ENCODE measurements at places on chromosomes 2 and 18. TPM values are rescaled to one million over a fixed set of nuclear protein-coding genes. Genes with fewer than 3 reads are reported as not detected.

STPG4 gene
- total RNA-seq = 0.28 TPM

ECEL1 gene
- 6.5 TPM for total RNA-seq

RFTN2 gene
- 2.4 TPM for total RNA-seq

IL1B gene
- not detected for total RNA-seq

DNA sequence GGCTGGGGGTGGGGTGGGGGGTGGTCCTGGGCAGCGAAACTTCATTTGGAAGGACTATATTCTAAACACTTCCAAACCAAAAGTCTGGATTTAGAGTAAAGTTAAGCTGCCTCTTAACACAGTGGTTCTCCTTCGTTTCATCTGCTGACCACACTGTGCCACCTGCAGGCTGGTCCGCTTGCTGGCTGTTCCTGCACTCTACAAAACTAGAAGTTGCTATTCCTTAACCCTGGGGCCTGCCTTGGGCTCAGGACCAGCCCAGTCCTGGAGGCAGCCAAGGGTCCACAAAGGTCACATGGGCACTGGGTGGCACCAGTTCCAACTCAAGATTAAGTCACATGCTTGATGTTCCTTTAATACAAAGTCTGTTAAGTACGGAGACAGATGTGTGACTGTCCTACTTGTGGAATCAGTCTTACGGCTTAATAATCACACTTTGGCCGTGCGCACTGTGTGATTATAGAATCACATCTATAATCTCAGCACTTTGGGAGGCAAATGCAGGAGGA lies 195.4 kb downstream of the FAM210A start:
- H3K4me1 ChIP-seq = no peaks in the 10 kb centered on the region
- H3K27ac ChIP-seq = no peak overlapping the region
- peak; percentile 13 for DNase-seq
- no peaks in the 10 kb centered on the region for H3K27me3 ChIP-seq
- no peaks in the 10 kb centered on the region for H3K36me3 ChIP-seq
- H3K4me3 ChIP-seq = no peak overlapping the region

BOLL gene
- total RNA-seq = not detected

DNA sequence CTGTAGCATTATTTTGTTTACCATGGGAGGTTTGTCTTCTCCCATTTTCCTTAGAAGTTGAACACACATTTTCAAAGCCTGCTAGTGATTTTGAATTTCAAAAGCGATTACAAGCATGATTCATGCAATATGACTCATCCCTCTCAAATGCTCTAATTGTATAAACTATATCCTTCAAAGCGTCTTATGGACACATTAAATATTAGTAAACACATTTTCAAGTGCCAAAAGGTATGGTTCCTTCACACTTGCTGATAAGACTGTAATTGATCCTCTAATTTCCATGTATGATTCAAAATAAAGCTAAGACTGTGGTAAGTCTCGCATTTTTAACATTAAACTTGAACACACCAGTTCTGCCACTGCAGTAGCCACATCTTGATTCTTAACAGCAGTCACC lies 512.9 kb downstream of the LRRTM4 start:
- no peak for DNase-seq
- no peak overlapping the region for H3K27ac ChIP-seq
- peaks cover 8% of the 10 kb centered on the region for H3K4me1 ChIP-seq

GRCh38 chr2:145407-145806 lies 99.1 kb upstream of the FAM110C start:
- H3K36me3 ChIP-seq = no peaks in the 10 kb centered on the region
- no peak overlapping the region for H3K27ac ChIP-seq
- H3K4me3 ChIP-seq = no peak overlapping the region
- no peaks in the 10 kb centered on the region for H3K27me3 ChIP-seq
- DNase-seq = no peak

- no peaks in the 10 kb centered on the region for H3K4me1 ChIP-seq
- H3K4me3 ChIP-seq = no peak overlapping the region
- H3K27me3 ChIP-seq = no peaks in the 10 kb centered on the region
- no peak for DNase-seq
- no peaks in the 10 kb centered on the region for H3K36me3 ChIP-seq
Observed at GRCh38 chr2:180761224-180761623, 219.2 kb upstream of the UBE2E3 start.

DNA sequence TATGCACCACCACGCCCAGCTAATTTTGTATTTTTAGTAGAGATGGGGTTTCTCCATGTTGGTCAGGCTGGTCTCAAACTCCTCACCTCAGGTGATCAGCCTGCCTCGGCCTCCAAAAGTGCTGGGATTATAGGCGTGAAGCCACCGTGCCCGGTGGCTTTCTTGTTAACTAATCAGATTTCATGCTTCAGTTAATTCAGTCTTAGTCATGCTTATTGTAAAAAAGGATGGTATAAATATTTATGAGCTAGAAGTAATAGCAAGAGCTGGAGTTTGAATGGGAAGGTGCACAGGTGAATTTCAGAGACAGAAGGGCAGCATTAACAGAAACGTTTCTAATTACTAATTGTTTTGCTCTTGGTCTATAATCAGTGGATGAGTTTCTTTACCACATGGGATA lies 10.3 kb downstream of the GEMIN6 start:
- DNase-seq = no peak
- no peaks in the 10 kb centered on the region for H3K4me1 ChIP-seq
- H3K27ac ChIP-seq = no peak overlapping the region
- H3K36me3 ChIP-seq = no peaks in the 10 kb centered on the region
- H3K27me3 ChIP-seq = no peaks in the 10 kb centered on the region

DNA sequence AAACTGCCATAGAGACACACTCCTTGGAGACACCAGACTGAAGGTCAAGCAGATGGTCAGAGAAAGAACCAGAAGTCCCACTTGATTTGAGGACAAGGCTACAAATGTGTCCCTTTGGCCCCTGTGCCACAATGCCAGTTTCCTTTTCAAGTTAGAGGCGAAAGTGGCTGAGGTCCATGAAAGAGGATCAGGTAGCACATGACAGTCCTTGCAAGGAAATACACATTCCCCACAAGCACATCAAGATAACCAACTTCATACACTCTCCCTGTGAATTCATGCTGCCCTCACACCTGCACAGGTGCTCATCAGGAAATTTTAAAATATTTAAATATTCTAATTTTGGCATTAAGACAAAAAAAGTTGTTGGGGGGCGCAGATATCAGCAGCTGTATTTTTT lies 218.6 kb downstream of the TCF4 start:
- H3K4me1 ChIP-seq = peaks cover 5% of the 10 kb centered on the region
- no peak for DNase-seq
- H3K27me3 ChIP-seq = no peaks in the 10 kb centered on the region
- no peak overlapping the region for H3K27ac ChIP-seq
- H3K4me3 ChIP-seq = no peak overlapping the region
- no peaks in the 10 kb centered on the region for H3K36me3 ChIP-seq

FBXO15 gene
- total RNA-seq = 0.84 TPM

FSHR gene
- not detected for total RNA-seq

- H3K36me3 ChIP-seq = peaks cover 27% of the 10 kb centered on the region
- no peak overlapping the region for H3K4me3 ChIP-seq
- H3K27ac ChIP-seq = no peak overlapping the region
- DNase-seq = no peak
- no peaks in the 10 kb centered on the region for H3K4me1 ChIP-seq
- H3K27me3 ChIP-seq = no peaks in the 10 kb centered on the region
Observed at GRCh38 chr18:63409301-63409700, 13.0 kb downstream of the VPS4B start.

TIGD1 gene
- 7.9 TPM for total RNA-seq

DNA sequence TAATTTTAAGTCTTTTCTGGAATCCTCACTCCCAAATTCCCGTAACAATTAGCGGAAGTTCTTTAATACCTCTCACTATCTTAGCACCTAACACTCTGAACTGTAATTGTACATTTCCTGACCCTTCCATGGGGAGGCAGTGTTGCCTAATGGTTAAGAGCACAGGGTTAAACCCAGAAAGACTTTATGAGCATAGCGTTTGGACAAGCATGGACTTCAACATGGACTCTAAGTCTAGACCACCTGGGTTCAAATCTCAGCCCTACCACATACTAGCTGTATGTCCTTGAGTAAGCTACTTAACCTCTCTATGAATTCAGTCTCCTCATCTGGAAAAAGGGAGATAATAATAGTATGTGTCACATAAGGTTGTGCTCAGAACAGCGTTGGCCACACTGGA lies 13.0 kb downstream of the ANTXR1 start:
- no peaks in the 10 kb centered on the region for H3K27me3 ChIP-seq
- H3K4me3 ChIP-seq = no peak overlapping the region
- H3K27ac ChIP-seq = no peak overlapping the region
- 0 out of 2 replicates have a peak, but pooled peaks cover 2% of the 10 kb centered on the region for H3K4me1 ChIP-seq
- no peak for DNase-seq

- no peaks in the 10 kb centered on the region for H3K36me3 ChIP-seq
- no peak overlapping the region for H3K4me3 ChIP-seq
- no peak overlapping the region for H3K27ac ChIP-seq
- no peaks in the 10 kb centered on the region for H3K27me3 ChIP-seq
Observed at GRCh38 chr2:18456026-18456425, 104.4 kb downstream of the RDH14 start.

VAMP5 gene
- total RNA-seq = 4.7 TPM

DNA sequence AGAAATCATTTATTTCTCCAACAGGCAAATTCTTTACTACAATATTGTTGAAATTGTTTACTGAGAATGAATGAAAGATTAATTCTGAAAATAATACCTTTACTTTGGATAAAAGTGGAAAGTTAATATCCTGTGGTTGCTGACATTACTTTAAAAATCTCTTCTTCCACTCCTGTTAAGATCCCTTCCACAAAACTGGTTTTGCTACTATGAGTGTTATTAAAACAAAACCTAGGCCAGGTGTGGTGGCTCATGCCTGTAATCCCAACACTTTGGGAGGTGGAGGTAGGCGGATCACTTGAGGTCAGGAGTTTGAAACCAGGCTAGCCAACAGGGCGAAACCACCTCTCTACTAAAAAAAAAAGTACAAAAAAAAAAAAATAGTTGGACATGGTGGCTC lies 123.9 kb upstream of the CCDC150 start:
- H3K4me1 ChIP-seq = 0 out of 2 replicates have a peak, but pooled peaks cover 3% of the 10 kb centered on the region
- no peak overlapping the region for H3K27ac ChIP-seq
- H3K4me3 ChIP-seq = no peak overlapping the region

CCDC150 gene
- 31.9 TPM for total RNA-seq

- H3K36me3 ChIP-seq = no peaks in the 10 kb centered on the region
- no peaks in the 10 kb centered on the region for H3K4me1 ChIP-seq
- no peak for DNase-seq
- no peak overlapping the region for H3K27ac ChIP-seq
- H3K27me3 ChIP-seq = 0 out of 2 replicates have a peak, but pooled peaks cover 2% of the 10 kb centered on the region
Observed at GRCh38 chr2:143901185-143901842, 618.6 kb downstream of the ZEB2 start.

APCDD1 gene
- total RNA-seq = 3.0 TPM

HMSD gene
- total RNA-seq = 4.8 TPM

DNA sequence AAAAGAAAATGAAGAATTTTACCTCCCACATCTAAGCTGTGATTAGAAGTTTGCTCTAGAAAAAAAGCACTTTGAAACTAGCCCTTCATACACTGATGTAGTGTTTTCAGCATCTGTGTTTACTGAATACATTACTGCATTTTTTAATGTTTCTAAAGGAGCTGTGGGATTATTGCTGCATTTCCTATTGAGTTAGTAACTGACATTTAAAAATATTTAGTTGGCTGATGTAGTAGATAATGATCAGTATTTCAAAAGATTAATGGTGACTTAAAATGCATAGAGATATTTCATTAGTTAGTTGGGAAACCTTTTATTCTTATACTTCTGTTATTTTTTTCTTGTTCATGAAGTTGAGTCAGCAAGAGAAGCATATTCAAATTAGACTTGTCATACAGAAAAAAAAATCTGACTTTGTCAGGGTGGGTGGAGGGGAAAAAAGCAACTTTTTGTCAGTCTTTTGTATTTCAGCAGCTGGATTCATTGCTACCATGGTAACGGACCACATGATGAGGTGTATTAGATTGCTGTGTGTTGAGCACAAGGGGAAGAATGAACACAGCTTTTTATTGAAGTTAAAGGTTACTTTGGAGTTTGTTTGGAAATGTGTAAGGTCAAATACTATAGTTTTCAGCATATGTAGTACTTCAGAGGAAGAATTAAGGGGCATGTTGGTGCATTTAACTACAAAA lies at the start of gene DTNA:
DTNA (plus strand) TSS at position 549 of the 692 bp plus-strand sequence. CDS start 45,679 bp downstream, outside the sequence.
- no peaks in the 10 kb centered on the region for H3K36me3 ChIP-seq
- H3K4me3 ChIP-seq = no peak within 1 kb of the TSS
- H3K27me3 ChIP-seq = no peaks in the 10 kb centered on the region
- no peak for DNase-seq

GRCh38 chr2:12106440-12107080 lies 360.1 kb downstream of the LPIN1 start:
- no peak for DNase-seq
- H3K27ac ChIP-seq = no peak overlapping the region
- no peak overlapping the region for H3K4me3 ChIP-seq
- no peaks in the 10 kb centered on the region for H3K36me3 ChIP-seq
- no peaks in the 10 kb centered on the region for H3K27me3 ChIP-seq

PDCD1 gene
- total RNA-seq = 0.48 TPM

PDE11A gene
- total RNA-seq = 0.19 TPM

SALL3 gene
- total RNA-seq = 54.5 TPM

DNA sequence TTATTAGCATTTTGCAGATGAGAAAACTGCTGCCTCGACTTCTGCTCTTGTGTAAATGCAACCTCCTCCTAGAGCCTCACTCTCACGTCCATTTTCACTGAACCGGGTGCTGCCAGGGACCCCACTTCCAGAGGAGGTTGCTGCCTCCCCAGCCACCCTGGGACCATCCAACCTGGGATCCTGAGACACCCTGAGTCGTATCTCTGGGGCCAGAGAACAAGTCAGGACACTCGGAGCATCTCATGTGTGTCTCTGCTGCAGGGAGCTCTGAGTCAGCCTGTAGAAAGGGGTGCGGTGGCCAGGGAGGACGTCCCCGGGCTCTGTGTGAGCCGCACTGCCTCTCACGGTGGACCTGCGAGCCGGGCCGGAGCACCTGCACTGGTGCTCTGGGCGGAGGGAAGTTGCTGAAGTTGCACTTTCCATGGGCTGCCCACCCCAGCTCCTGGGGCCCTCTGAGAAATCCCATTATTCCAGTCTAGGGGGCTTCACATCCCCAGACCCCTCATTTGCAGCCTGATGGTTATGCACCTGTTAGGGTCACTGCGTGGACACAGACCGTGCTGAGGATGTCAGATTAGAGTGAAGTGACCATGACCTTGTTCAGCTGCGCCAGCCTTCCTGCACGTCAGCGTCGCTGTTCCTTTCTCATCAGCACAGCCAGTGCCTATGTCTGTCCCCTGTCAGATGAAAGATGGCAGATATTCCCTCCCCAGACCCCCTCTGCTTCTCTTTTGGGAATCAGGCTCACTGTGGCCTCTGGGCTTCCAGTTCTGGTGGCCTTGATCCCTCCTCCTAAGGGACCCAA lies 230.4 kb downstream of the KLHL29 start:
- no peak overlapping the region for H3K4me3 ChIP-seq
- no peaks in the 10 kb centered on the region for H3K36me3 ChIP-seq
- H3K27ac ChIP-seq = no peak overlapping the region
- H3K4me1 ChIP-seq = peaks cover 5% of the 10 kb centered on the region
